ENCODE measurements at places on chromosomes 12 and 14.
A peak's percentile ranks its signal among the peaks of the same experiment; 100 is the strongest.

- no peak for DNase-seq
These were observed 20.0 kb downstream of the AMDHD1 start for GRCh38 chr12:95963096-95963495.

- no peak for DNase-seq
These were observed 18.0 kb downstream of the SLC24A4 start for GRCh38 chr14:92340931-92341330.

- no peak for DNase-seq
These were observed 90.0 kb downstream of the FBXL14 start for GRCh38 chr12:1504304-1504894.

- DNase-seq, result no peak
These were observed 402.0 kb downstream of the SYT1 start for GRCh38 chr12:79266343-79267144.

GRCh38 chr14:50225974-50226297 is 5.4 kb downstream of the SOS2 start:
- no peak for DNase-seq

- no peak for DNase-seq
These were observed 142.7 kb downstream of the RAD51B start for GRCh38 chr14:67962215-67962644.

GRCh38 chr12:45928309-45928708 is 62.1 kb downstream of the SCAF11 start:
- no peak for DNase-seq

GRCh38 chr14:74647678-74648461 is 35.8 kb upstream of the LTBP2 start:
- no peak for DNase-seq

- DNase-seq, result no peak
These were observed 257.2 kb upstream of the PRICKLE1 start for GRCh38 chr12:42846782-42847181.

- no peak for DNase-seq
These were observed 98.7 kb upstream of the PLXNC1 start for GRCh38 chr12:94049718-94050117.

- DNase-seq, result peak; percentile 52
These were observed 92.9 kb downstream of the ERC1 start for GRCh38 chr12:1083889-1084262.

DNA sequence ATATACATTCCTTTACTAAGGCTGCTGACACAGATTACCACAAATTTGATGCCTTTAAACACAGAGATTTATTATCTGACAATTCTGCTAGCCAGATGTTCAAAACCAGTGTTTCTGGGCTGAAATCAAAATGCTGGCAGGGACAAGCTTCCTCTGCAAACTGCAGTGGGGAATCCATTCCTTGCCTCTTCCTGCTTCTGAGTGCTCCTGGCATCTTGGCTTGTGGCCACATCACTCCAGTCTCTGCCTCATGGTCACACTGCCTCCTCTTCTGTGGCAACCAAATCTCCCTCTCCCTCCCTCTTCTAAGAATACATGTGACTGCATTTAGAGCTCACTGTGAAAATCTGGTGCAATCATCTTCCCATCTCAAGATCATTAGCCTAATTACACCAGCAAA is 235.7 kb downstream of the TTC8 start:
- DNase-seq, result no peak

- no peak for DNase-seq
These were observed 19.9 kb downstream of the TTC7B start for GRCh38 chr14:90796329-90796728.

- no peak for DNase-seq
These were observed 13.2 kb upstream of the MDM2 start for GRCh38 chr12:68794653-68795251.

- DNase-seq, result peak; percentile 10
These were observed 113.7 kb upstream of the MYF6 start for GRCh38 chr12:80593766-80594165.

- DNase-seq, result no peak
These were observed 10.4 kb downstream of the CLBA1 start for GRCh38 chr14:104996032-104996431.

DNA sequence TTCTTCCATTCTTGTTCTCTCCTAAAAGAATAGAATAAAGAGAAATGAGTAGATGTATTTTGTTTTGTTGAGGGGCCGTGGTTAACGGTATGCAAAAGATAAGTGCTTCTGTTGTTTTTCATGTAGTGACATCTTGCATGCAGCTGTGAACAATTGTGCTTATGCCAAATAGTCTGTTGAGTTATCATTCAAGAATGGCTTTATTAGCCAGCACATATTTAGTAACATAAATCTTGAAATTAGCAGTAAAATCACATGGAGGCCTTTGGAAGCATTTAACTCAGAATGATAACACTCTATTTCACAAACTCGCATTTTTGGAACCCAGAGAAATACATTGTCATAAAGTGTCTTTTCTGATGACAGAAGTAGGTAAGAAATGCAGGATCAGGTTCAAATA is 1772.0 kb upstream of the FLRT2 start:
- peak; percentile 25 for DNase-seq

DNA sequence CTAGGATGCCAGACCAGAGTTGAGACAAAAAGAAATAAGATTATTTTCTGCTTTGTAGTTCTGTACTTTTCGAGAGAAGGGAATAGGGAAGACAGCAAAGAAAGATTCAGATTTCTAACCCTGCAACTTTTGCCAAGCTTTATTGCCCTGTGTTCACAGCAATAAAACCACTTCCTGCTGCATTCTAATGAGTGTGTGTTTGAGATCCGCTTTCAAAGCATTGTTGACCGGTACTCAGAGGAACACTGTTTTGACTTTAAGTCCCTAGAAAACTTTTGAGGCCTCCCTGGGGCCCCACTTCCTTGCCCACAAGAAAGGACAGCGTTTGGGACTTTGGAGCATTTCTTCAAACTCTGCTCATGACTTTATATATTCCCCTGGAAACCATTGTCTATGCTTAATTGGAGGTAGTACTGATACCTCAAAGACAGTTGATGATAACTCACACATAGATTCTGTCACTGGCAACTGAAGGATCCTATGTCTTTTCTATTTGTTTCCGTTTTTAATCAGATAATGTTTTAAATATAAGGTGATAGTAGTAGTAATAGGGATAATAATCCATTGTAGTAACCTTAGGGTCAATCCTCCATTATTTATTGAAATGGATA is 1.3 kb downstream of the RNASE6 start:
- no peak for DNase-seq

- no peak for DNase-seq
These were observed at the start of gene TTC9 for GRCh38 chr14:70641548-70642302. TSS of gene TTC9 (plus strand) at chr14:70641916. CDS start at chr14:70642130, 214 bp downstream.

DNA sequence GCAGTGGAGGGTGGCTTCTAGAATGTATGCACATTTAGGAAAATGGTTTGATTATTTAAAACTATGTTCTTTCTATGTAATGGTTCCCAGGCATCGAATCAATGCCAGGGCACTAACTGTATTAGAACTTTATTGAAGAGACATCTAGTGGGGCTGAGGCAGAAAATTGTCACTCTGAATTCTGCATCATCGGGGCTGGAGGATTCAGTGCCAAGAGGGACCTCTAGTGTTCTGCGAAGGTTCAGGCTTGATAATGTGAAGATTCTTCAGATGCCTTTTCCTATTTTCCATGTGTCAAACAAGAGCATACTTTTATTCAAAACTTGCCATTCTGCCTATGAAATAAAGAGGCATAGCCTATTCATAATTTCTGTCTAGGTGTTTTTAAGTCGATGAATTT is 146.3 kb downstream of the CAND1 start:
- DNase-seq, result no peak

GRCh38 chr14:94568186-94568585 is 6.9 kb downstream of the SERPINA4 start:
- DNase-seq, result no peak

DNA sequence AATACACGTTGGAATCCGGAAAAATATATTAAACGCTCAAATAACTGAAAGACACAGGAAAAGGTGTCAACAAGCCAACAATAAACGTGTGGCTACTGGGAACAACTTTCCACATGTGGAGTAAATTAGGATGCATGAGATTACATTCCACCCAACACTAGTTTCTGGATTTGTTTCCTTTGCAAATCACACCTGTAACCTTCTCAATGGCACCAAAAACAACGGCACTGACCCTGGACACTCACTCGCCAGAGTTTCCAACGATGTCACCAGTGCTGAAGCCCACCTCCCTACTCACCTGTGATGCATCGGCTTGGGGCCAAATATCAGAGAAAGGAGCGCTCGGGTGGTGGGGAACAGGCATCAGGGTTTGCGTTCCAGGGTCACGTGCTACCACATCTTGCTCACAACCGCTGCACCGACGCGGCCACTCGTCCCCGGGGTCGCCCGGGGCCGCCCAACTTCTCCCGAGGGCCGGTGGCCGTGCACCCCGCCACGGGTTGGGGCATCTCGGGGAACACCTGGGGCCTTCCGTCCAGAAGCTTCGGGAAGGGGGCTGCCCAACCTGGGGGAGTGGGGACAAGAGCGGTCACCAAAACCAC is 629 bp downstream of the PRDM4 start:
- DNase-seq, result no peak

DNA sequence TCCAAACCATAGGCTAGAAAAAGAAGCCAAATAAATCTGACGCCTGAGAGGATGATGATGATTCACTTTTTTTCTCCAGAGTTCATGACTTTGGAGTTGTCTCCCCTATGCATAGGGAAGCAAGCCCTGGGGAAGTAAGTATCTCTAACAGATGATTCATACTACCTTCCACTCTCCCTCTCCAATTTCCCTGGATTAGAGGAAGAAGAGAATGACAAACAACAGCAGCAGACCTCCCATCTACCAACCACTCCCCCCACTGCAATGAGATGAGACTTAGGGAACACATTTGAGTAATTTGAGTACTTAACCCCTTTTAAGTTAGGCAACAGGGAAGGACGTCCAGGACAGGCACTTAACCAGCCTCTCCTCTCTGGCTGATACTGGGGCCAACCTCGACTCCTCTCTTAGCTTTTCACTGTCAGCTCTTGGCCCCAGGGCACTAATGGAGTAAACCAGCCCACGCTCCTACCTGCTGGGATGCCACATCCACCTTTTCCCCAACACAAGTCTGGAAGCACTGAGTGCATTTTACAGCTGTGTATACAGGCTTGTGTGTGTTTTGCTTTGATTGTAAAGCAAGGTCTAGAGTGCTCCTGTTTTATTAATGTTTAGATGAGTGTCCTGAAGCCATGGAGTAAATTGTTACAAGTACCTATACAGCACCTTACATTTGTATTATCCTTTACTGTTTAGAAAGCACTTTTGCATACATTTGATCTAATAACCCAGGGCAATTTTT is 180.7 kb downstream of the PHLDA1 start:
- DNase-seq, result no peak

GRCh38 chr12:59403259-59403932 is 192.4 kb upstream of the SLC16A7 start:
- peak; percentile 71 for DNase-seq

DNA sequence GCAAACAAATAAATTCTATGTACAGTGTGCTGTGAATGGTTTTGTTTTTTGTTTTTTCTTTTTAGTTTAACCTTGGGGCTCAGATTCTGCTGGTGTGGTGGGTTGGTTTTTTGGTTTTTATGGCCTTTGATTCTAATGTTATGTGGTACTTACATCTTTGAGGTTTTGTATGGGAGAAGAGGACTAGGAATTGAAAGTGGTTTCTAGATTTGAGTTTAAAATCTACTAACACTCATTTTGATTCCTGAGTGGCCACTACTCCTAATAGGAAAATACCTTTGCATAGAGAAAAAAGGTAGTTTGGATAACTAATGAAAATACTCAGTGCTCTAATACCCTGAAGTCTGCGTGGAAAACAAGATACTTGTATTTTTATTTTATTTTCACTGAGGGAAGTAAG is 137.7 kb downstream of the MON2 start:
- DNase-seq, result no peak

DNA sequence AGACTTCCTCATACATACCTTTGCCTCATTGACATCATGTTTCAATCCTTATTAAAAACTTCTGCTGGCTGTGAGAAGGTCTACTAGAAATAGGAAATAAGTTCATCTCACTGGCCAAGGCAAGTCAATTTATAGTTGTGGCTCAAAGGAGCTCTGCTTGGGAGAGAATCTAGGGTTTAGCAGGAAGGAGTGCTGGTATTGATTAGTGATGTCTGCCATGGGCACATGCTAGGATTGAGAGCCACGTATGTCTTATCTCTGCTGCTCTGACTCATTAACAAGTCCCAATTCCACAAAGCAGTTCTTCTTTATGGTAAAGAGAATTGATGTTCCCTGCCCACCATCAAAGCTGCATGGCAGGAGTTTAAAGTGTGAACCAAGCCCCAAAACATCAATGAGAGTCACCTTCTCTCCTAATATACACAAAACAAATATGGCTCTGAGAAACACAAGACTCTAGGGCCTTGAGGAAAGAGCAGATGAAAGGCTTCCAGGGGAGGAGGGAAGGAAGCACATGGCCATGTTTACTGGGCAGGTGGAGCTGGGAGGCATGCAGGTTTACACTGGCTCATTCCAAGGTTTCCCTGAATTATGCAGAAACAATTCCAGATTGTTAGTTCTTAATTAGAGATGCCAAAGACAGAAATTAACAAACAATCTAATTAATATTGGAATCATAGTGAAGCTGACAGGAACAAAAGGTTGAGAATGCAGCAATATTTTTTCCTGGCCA is 931.9 kb upstream of the TMEM132C start:
- no peak for DNase-seq

DNA sequence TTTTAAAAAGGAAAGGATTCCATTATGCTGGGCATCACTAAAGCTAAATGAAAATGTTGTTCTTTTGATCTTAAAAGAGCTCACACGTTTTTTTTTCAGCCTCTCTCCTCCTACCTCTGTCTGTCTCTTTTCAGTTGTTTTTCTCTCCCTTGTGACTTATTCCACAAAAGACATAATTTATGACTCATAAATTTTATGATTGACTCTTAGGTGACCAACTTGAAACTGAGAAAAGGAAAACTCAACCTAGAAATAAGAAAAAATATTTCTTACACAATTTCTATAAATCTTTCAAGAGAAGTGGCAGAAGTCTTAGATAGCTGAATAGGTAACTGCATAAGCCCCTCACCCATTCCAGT is 227.7 kb upstream of the DDHD1 start:
- no peak for DNase-seq

DNA sequence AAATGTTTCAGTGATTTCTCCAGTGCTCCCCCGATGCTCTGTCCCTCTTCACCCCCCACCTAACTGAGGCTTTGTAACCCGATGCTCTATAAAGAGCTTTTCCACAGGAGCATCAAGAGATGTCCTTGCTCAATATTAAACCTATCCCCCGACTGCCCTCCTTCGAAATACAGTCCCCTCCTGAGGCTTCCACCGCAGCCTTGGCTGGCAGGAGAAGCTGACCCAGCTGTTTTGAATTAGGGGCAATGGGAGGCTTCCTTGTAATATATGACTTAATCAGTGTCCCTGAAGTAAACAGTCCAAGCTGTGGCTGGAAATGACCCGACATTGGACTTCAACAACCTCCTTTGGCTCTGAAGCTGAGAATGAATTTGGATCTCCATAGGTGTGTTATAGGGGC is 62.4 kb downstream of the TMEM30B start:
- DNase-seq, result peak; percentile 86

DNA sequence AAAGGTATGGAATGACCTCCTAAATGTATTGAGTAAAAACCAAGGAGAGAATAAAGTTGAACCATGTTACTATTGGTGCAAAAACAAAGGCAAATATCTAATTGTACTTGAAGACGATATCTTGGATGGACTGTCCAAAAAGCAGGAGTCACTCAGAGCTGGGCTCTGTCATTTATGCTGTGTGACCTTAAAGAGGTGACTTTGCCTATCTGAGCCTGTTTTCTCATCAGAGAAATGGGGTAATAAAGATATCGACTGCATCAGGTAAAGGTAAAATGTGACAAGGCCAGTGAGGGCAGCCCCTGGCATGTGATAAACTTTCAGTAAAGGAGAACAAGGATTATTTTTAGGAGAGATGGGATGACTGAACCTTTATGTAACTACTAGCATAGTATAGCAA is 1.8 kb upstream of the ABCB9 start:
- DNase-seq, result no peak

- DNase-seq, result peak; percentile 88
These were observed 128.0 kb upstream of the RASSF8 start for GRCh38 chr12:25830456-25830855.
